ENCODE measurements at places on chromosomes 7 and 10.

DNA sequence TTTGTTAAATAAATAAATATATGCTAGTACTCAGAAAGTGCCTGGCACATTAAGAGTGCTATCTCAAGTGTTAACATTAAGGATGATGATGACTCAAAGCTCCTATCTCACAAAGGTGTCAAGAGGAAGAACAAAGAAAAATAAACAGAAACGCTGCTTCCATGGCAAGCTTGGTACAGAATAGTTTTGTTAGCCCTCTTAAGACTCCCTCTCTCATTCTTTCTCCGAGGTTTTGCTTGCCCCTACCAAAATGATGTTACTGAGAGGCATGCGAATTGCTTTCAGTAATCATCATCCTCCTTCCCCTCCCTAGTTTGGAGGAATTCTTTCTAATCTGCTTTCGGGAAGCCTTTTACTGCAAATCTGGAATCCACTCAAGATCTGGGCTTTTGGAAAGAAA is 96.7 kb downstream of the SORCS1 start:
- DNase-seq: no peak

GRCh38 chr10:62638062-62638477 is 166.4 kb upstream of the ADO start:
- DNase-seq: no peak

DNA sequence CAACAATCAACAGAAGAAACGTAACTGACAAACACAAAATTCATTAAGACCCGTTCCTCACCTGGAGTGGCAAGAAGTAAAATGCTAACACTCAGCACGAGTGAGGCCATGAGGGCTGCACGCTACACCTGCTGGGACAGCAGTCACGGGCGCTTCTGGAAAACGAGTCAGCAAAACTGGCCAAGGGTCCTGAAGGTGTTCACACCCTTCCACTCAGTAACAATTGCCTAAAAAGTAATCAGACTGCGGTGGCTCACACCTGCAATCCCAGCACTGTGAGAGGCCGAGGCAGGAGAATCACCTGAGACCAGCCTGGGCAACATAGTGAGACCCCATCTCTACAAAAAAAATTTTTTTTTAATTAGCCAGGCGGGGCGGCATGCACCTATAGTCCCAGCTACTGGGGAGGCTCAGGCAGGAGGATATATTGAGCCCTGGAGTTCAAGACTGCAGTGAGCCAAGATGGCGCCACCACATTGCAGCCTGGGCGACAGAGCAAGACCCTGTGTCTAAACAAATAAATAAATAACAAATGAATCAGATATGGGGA is 199.1 kb downstream of the MAD1L1 start:
- DNase-seq: no peak

DNA sequence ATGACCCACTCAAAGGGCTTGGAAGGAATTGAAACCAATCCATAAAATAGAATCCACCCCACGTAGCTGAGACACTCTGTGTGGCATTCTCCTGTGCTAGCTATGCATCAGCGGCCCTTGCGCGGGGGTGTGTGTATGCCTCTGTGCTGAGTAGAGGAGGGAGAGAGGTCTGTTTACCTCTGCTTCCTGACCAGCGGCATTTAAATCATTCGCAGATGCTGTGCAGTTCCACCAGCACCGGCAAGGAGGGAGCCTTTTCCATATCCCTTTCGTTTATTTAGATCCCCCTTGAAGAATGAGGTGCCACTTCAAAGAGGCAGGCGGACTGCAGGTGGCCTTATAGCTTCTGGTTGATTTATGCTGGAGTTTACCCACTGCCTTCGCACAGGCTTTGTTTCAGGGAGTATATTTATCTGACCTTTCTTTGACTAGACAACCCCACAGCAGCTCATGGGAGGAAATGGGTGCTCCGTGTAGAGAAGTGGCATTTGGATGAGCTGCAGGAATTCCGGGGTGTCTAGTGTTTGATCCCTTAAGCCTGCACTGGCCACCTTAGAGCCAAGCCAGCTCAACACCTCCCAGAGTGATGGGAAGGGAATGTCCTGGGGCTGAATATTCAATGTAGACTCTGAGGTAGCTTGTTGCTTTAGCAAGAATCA is 11.4 kb downstream of the C10orf53 start:
- no peak for DNase-seq

GRCh38 chr7:74544706-74545469 is 91.2 kb downstream of the GTF2IRD1 start:
- DNase-seq: peak; percentile 30

- no peak for DNase-seq
Observed at GRCh38 chr7:69597278-69598076, 798 bp upstream of the AUTS2 start.

DNA sequence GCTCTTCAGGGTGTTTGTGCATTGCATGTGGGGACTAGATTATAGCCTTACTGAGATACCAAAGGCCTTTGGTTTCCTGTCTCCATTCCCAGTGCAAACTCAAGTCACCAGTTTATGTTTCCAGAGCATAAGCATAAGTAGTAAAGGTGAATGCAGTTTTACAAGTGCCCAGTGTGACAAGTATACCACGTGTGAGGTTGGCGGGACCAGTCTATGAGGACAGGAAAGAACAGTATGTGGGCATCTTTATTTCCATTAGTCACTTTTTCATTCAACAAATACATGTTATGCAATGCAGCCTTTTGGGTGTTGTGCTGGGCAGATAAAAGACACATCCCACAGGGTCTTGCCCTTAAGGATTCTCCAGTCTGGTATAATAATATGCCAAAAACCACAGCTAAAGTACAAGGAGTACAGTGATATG is 146.5 kb downstream of the ARID5B start:
- no peak for DNase-seq

DNA sequence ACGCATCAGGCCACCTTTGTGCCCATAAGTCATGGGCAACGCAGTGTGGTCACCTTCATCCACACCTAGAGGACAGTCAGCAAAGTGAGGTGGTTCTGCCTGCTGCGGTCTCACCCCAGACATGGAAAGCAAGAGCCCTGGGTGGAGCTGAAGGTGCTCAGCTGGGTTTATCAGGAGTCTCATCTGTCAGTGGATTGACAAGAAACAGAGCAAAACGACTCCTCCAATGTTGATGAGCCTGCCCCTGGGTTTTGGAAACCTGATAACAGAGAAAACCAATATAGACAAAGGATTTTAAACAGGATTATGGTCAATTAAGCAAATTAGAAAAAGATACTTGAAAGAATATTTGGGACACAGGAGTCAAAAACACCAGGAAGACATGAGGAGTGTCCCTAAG is 229.3 kb upstream of the PRSS58 start:
- DNase-seq: no peak

DNA sequence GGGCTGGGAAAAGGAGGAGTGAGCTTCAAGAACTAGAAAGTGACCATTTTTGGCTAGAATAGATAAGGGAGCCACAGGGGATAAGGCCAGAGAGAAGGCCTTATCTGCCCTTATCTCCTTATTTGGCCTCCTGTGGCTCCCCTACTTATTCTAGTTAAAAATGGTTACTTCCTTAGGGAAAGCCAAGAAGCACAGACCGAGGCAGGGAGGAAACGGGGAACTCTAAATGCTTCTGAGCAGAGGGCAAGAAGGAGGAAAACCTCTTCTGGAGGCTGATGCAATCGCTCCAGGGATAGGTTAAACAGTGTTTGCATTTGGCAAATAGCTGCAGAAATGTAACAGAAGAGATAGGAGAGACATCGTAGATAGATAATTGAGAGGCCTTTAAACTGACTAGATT is 18.6 kb downstream of the NRP1 start:
- DNase-seq: no peak

DNA sequence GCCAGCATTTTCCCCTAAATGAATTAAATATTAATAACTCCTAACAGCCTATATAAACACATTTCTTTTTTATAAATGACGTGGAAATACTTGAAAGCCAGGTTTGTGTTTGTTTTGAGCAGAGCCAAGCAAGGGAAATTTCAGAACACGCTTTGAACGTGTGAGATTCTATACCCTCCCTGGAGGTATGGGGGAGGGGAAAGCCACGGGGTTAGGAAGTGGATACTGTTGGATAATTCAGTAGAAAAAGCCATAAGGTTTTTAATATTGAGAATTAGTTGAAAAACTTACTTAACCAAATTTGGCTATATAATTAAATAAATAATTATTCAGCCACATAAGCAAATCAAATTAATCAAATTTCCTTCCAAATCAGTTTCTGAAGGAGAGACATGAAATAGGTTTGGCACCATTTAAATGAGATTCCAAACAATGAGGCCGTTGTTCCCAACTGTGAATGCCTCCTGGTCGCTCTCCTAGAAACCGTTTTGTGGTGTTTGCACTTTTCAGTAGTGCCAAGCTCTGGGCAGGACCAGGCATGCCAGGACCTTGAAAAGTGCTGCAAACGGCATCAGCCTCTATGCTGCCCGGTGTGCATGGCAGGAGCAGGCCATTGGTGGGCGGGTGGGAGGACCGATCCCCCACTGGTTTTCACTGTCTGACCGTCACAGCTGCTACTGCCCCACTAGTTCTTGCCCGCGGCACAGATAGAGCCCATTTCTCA is 88.1 kb downstream of the SEPTIN14 start:
- no peak for DNase-seq

- no peak for DNase-seq
Observed at GRCh38 chr7:68173513-68173912, 1176.9 kb downstream of the TYW1 start.

- DNase-seq: no peak
Observed at GRCh38 chr10:118961436-118961835, 68.1 kb upstream of the NANOS1 start.

DNA sequence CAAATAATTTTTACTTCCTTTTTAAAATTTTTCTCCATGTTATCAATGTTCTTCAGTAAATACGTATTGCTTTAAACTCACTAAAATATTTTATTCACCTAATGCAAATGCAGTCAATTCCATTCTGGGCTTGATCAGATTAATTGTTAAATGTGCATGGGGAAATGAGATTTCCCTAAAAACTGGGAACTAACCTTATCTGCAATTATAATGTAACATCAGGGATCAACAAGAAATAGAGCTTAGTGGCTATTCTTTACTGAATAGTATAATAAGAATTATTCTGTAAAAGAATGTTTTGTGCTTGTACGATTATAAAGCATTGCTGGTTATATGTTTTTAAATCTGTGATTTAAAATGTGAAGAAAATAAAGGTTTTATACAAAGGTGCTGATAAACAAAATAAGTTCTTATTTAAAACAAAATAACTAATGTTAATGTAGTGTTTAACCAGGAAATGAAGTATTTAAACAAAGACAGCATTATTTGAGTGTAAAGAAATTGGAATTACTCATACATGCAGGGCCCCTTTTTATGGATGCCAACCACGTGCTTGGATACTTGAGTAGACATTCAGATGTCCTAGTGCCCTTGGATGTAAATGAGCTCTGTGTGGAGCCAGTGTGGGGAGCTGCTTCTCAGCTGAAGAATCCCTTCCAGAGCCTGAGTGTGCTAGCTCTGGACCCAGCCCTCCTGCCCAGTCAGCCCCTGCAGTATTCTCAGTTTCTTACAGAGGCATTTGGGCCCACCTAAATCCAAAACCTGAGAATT is 84.2 kb downstream of the REEP3 start:
- DNase-seq: no peak

GRCh38 chr7:3965794-3966395 is 664.8 kb downstream of the SDK1 start:
- DNase-seq: no peak

DNA sequence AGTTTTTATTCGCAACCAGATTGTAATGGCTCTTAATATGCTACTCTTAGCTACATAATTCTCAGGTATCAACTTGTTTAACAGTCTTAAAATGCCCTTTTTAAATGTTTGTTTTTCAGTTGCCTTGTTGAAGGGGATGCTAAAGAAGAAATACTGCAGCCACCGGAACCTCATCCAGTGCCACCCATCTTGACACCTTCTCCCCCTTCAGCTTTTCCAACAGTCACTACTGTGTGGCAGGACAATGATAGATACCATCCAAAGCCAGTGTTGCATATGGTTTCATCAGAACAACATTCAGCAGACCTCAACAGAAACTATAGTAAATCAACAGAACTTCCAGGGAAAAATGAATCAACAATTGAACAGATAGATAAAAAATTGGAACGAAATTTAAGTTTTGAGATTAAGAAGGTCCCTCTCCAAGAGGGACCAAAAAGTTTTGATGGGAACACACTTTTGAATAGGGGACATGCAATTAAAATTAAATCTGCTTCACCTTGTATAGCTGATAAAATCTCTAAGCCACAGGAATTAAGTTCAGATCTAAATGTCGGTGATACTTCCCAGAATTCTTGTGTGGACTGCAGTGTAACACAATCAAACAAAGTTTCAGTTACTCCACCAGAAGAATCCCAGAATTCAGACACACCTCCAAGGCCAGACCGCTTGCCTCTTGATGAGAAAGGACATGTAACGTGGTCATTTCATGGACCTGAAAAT is 69.5 kb upstream of the RSBN1L start:
- no peak for DNase-seq

DNA sequence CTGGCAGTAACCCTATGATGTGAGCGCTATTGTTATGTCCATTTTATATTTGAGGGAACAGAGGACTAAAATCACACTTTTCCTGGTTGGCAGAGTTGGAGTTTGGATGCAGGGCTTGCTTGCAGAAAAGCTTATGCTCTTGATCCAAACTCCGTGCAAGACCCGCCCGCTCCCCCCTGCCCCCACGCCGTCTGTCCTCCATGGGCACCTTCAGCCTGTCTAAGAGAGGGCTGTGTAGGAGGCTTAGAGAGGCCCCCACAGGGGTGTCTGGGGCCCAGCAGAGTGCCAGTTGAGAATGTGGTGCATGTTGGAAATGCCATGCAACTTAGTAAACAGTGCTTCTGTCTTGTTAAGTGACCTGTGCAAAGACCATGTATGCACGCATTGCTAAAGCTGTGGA is 170.5 kb upstream of the NPY start:
- DNase-seq: no peak

Data from GM18507 (cell line).